ENCODE measurements at places on chromosomes 2 and 18.

- no peak for DNase-seq
Observed at GRCh38 chr2:112061299-112061698, 6.2 kb downstream of the TMEM87B start.

DNA sequence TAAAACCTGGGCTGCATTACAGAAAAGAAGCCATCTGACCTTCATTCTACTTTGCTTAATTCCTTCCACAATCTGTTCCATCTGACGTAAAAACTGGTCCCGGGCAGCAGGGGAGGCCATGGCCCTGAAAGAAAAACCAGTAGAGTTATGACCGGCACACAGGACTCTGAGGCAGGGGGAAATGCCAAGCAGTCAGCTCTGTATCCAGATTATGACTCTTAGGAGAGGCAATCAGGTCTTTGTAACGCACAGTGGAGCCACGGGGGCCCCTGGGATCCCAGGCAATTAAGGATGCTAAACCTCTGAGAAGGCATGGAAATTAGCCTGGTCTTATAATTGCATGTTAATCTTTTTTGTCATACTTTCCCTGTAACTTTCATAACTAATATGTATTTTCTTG, 78.4 kb downstream of the CCDC93 start:
- DNase-seq: no peak

GRCh38 chr2:21231985-21232384, 108.2 kb downstream of the TDRD15 start:
- DNase-seq: no peak

DNA sequence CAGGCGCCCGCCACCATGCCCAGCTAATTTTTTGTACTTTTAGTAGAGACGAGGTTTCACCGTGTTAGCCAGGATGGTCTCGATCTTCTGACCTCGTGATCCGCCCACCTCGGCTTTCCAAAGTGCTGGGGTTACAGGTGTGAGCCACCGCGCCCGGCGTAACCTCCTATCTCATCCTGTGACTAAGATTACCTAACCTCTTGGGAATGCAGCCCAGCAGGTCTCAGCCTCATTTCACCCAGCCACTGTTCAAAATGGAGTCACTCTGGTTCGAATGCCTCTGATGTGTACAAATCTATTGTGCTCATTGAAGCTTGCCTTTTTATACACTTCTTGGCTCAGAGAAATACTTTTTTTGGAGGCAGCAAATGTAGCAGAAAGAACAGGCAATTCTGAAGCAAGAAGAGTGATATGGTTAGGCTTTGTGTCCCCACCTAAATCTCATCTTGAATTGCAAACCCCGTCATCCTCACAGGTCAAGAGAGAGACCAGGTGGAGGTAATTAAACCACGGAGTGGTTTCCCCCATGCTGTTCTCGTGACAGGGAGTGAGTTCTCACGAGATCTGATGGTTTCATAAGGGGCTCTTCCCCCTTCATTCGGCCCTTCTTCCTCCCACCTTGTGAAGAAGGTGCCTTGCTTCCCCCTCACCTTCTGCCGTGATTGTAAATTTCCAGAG, 60.6 kb downstream of the SLC4A3 start:
- no peak for DNase-seq

DNA sequence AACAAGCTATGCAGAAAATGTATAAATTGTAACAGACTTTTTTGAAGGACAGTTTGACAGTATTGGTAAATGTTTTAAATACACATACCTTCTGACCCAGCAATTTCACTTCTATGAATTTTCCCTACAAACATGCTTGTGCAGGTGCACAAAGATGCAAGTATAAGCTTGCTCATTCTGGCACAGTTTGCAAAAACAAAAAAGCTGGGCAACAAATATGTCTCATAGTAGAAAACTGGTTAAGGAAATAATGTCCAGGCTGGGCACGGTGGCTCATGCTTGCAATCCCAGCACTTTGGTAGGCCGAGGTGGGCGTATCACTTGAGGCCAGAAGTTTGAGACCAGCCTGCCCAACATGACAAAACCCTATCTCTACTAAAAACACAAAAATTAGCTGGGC, 96.9 kb upstream of the NEDD4L start:
- DNase-seq: no peak

DNA sequence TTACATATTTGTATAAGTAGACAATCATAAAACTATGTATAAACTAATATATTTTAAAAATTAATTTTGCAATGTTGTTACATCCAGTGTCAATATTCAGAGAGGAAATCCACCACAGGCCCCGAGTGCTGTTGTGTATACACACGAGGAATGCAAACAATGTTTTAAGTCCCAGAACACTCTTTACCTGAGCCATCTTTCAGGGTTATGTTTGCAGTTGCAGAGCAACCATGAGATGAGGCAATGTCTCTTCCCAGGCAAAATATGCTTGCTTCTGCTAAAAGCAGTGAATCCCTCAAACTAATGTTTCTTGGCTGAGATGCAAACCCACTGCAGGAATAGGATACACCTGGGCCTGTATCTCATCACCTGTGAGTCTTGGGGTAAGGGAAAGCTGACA, 91.3 kb downstream of the ASXL2 start:
- no peak for DNase-seq

GRCh38 chr2:173791502-173791901, 173.7 kb downstream of the SP3 start:
- peak; percentile 88 for DNase-seq

GRCh38 chr2:226608451-226608850, 191.2 kb downstream of the IRS1 start:
- DNase-seq: no peak

DNA sequence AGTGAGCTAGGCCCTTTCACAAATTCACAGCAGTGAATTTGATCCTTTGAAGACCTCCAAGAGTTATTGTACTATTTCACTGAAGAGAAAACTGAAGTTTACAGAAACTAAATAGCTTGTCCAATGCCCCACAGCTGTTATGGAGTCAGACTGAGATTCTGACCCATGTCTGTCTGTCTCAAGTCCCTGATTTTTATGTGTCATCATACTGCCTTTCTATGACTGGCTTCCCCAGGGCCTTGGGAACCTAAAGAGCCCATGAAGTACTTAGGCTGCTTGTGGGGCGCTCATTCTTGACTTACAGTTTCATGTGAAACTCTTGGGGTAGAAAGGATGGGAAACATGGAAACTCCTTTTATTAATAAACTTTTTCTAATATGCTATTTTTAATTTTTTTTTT, 107.7 kb downstream of the ATL2 start:
- DNase-seq: no peak

GRCh38 chr2:102601730-102602129, 17.6 kb upstream of the SLC9A2 start:
- DNase-seq: no peak

GRCh38 chr18:31101183-31102024, 817 bp downstream of the DSC2 start:
- DNase-seq: no peak

DNA sequence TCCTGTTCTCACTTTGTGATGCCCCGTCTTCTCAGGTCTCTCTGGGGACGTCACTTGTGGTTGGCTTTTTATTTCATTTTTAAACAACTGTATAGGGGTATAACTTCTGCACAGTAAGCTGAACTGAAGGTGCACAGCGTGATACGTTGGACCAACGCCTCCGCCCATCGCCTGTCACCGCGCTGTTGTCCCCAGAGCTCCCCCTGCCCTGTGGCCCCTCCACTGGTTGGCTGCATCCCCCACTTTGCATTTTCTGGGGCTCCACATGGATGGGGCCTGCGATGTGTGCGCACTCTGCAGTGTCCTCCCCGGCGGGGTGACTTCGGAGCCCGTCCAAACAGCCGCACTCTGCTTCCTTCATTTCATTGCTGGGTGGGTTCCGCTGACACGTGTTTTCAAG, 14.3 kb downstream of the GPR35 start:
- DNase-seq: no peak

DNA sequence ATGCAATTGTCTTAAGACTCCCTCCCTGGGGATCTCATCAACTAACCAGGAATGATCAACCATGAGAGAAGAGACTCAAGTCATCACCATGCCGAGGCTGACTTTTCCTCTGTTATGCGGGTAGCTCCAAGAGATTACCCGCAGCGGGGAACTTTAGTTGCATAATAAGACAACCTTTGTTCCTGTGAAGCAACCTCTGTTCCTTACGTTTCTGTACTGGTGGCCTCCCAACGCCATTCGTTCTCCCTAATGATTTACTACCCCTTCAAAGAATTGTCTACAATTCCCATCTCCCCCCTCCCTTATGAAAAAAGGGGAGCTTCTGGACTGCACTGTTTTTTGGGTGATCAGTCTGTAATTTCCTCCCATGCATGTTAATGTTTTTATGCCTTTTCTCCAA, 66.1 kb upstream of the LRPPRC start:
- DNase-seq: no peak

DNA sequence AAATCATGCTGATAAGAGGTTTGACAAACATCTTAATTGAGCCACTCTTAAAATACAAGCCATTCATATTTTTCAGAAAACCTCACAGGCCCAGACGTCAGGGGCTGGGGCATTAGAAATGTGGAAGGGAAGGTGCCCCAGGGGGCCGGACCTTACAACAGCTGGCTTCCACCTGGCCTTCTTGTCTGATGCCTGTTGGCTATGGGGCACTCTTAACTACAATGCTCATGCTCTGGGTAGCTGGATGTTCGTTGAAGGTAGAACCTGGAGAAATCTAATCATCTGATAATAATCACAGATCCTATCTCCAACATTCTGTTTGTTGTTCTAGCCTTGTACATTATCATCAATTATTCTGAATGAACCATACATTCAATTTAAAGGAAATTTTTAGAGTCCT, 156.9 kb upstream of the SOX11 start:
- no peak for DNase-seq

DNA sequence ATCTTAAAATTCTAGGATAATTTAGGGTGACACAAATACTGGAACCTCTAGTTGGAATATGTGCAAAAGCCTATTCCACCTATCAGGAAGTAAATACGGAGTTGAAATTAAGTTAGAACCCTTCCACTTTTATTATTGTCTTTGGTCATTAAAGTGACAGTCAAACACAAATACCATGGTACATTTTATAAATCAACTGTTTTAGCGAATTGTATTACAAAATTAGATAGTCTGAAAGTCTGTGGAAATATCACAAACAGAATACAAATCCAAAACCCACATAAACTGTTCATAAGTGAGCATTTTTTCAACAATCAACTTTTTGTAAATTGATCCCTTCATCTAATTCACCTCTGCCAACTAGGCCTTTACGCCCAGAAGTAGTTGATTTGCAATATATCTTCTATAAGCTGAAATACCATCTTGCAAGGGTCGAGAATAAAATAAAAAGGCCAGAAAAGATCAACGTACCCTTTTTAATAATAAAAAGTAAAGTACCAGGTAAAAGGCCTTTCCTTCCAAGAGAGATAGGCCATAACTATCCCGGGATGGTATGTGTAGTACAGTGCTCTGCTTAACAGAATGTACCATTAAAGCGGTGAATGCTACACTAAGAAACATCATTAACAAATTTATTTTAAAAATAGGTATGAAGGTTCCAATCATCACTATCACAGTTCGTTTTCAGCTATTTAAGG, 1.3 kb downstream of the USP34 start:
- no peak for DNase-seq

DNA sequence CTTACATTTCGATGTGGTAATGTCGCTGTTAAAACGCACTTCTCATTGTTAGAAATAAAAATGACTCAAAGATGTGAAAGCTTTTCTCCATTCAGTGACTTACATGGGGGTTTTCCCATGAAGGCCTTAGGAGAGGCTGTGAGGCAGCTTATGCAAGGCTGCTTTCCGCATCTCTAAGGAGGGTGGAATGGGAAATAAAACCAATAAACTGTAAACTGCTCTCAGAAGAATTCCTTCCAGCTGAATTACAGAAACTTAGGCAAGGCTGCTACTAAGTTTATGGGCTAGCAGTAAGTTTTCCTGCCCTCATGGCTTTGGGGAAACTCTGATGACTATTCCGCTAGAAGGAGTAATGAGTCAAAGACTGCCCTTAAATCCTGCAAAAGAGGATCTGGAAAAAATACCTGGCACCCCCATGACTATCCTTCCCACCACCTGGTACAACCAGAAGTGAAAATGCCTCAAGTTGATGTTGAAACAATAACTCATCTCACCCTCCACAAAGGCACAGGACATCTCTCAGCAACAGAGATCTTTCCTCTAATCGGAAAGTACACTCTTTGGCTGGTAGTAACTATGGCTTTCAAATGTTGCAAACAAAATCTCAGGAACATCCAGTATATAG, 97.7 kb upstream of the SMAD7 start:
- DNase-seq: no peak

- DNase-seq: peak; percentile 10
Observed at GRCh38 chr2:205902041-205902899, 183.7 kb downstream of the INO80D start.

- DNase-seq: no peak
Observed at GRCh38 chr2:48227617-48228344, 302.2 kb upstream of the STON1 start.

GRCh38 chr2:160940271-160940670, 220.0 kb upstream of the TANK start:
- no peak for DNase-seq

- no peak for DNase-seq
Observed at GRCh38 chr2:155830351-155830750, 502.2 kb downstream of the NR4A2 start.

DNA sequence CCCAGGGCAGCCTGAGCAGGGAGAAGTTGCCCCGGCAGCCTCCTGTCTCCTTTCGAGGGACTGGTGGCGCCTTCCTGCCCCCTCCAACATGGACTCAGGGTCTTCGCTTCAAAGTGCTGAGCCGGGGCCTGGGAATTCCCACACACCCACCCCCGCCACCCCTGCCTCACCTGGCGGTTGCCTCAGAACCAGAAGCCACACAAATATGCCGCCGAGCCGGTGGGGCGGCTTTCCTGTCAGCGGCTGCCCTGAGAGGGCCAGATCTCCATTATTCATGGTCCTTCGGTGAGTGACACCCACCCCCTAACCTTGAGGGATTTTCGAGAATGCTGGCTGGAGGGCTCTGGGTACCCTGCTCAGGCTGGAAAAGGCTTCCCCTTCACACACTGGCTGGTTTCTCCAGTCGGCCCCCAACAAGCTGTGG, 71.7 kb downstream of the SMAD7 start:
- DNase-seq: no peak

DNA sequence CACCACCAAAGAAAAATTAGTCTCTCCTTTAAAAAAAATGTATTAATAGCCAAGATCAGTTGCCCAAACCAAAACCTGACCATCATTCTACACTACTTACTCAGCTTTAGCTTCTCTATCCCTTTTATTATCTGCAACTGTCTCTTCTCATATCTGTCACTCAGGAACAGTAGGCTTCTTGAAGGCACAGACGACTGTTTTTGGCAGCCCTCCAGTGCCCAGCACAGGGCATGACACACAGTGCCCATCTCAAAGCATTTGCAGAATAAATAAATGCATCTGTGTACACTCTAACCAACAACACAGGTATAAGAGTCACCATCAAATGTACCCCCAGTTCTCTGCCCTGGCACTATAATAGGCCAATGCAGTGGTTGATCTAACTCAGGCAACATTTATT, 117.2 kb downstream of the UXS1 start:
- no peak for DNase-seq

Data from A673 (cell line).